ENCODE measurements at places on chromosomes 5 and 9.

GRCh38 chr9:23830929-23831730 is 5.1 kb upstream of the ELAVL2 start:
- no peak for DNase-seq

- no peak for DNase-seq
Observed at GRCh38 chr5:146467760-146468159, 20.6 kb downstream of the TCERG1 start.

DNA sequence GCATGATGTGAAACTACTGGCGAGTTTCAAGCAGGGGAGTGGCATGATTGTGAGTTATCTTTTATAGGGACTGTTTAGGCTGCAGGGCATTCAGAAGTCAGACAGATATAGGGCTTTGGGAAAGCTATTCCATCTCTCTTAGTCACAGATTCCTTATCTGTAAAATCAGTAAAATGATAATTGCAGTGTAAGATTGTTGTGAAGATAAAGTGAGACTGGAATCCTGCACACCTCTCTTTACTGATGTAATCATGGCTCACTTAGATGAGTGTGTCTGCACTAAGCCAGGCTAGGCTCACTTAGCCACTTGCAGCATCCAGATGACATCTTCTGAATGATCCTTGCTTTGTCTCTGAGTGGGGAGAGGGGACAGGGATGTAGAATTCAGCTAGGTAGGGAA is 81.8 kb upstream of the MAMDC2 start:
- DNase-seq = no peak

DNA sequence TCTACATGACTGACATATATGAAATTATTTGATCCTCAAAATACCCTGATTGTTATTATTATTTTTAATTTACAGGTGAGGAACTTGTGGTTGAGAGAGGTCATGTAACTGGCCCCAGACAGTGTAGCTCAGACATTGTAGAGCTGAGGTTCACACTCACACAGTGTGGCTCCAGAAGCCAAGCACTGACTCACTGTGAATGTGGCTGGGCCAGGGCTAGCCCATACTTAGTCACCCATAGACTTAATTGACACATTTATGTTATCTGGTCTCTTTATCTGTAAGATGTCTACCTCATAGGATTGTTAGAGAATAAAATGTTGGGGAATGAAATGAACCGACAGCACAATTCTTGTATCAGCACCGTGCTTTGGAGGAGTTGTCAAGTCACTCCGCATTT is 24.9 kb upstream of the CCDC112 start:
- DNase-seq = no peak

- DNase-seq = no peak
Observed at GRCh38 chr5:73540192-73540591, 25.2 kb downstream of the ANKRA2 start.

- no peak for DNase-seq
Observed at GRCh38 chr5:29099585-29099984, 2061.2 kb upstream of the CDH9 start.

DNA sequence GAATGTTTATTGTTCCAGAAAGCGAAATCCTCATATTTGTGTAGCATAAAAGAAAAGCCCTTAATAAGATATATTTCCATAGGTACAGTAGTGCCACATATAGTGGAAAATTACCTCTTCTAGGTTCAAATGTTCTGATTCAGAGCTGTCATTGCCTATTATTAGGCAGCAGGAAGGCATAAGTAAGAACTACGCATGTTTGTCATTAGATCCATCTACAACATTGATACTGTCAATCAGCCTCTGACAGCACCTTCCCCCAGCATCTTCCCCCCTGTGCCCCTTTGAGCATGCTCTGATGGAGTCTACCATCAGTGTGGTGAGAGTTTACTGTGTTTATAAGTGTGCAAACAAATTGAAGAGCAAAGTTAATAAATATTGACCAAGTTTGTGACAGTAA is 816.1 kb downstream of the TLE4 start:
- DNase-seq = no peak

- no peak for DNase-seq
Observed at GRCh38 chr9:92100237-92100911, 14.8 kb downstream of the SPTLC1 start.

DNA sequence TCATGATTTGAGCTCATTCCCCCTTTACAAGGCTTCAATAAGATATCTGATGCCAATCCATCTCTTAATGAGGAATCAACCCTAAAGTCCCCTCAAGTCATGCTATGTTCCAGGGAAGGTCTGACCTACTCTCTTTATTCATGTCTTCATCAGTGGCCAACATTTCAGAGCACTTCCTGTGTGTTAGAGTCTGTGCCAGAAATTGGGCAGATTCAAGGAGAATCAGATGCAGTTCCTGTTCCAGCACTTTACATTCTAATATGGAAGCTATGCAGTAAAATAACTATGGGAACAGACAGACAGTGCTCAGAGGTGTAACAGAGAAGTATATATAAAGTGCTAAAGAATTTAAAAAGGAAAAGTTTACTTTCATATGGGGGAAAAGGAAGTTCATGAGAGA is 193.4 kb upstream of the NR4A3 start:
- DNase-seq = no peak

DNA sequence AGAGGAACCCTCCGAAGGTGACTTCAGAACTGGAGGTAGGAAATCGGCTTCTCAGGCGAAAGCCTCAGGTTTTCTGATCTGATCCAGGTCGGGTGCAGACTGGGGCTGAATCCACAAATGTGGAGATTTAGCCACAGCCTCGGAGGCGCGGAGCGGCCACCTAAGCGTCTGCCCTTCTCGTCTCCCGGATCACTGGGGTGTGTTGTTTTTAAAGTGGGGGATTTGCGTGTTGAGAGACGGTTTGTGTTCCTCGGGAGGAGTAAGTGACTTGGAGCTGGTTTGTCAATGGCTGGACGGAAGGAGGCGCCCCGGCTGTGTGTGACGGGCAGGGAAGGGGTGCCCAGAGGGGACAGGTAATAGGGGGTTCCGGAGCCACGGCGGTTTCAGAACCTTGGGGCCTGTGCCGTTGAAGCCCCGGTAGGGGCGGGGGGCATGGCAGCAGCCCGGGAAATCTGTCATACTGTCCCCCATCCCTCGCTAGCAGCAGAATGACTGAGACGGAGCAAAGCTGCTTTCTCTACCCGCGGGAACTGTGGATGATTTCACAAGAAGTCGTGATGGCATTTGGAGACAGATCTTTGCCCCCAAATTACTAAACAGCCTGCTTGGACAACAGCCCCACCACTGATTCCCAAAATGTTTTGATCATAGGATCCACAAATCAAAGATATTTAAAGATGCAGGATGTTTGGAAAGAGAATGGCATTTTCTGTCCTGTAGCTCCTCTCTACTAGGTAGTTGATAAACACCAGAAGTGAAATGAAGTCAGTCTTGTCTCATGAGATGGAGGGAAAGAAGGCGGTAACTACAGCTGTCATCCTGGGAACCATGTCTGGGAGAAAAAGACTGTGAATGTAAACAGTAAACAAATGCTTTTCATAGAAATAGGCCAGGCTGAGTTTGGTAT is 216.5 kb downstream of the PDZD2 start:
- peak; percentile 25 for DNase-seq

DNA sequence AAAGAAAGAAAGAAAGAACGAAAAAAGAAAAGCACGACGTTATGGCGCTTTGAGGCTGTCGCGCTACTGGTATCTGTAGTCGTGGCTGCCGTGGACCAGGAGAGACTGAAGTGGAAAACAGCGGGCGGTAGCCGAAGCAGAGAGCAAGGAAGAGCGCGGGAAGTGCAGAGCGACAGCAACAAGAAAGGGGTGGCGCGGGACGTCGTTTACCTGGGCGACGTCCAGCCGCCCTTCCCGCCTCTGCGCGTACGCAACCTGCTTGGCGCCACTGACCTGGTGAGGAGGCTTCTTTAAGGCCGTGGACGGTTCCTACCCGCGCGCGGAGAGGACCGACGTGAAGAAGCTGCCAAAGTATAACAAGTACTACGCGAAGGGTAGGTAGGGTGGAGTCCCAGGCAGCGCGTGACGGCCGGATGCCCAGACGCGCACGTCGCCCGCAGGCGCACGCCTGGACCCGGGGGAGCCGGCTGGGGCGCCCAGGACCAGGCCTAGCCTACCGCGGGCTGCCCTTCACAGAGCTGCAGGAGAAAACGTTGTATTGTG is 15.4 kb downstream of the CCL28 start:
- DNase-seq = peak; percentile 76

GRCh38 chr5:113900816-113901215 is 387.3 kb downstream of the YTHDC2 start:
- DNase-seq = no peak

Measured in GM10248 (cell line).